ENCODE measurements at places on chromosomes 5 and 9.

- DNase-seq = no peak
Observed at GRCh38 chr9:128654481-128654880, 2.2 kb downstream of the DYNC2I2 start.

DNA sequence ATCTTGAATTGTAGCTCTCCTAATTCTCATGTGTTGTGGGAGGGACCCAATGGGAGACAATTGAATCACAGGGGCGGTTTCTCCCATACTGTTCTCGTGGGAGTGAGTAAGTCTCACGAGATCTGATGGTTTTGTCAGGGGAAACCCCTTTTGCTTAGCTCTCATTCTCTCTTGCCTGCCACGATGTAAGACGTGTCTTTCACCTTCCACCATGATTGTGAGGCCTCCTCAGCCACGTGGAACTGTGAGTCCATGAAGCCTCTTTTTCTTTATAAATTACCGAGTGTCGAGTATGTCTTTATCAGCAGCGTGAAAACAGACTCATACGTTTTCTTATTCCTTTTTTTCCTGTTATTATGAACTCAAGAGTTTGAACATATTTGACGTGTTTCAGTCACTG lies 39.1 kb downstream of the RETREG1 start:
- DNase-seq = no peak

- DNase-seq = peak; percentile 58
Observed at GRCh38 chr5:28430565-28431178, 1392.3 kb upstream of the CDH9 start.

- DNase-seq = peak; percentile 33
Observed at GRCh38 chr9:111148052-111149017, 110.1 kb upstream of the LPAR1 start.

GRCh38 chr9:110655754-110656641 lies 12.6 kb upstream of the MUSK start:
- no peak for DNase-seq

GRCh38 chr9:133708246-133709014 lies 29.7 kb downstream of the SARDH start:
- no peak for DNase-seq

- DNase-seq = no peak
Observed at GRCh38 chr5:132641241-132641723, 16.7 kb upstream of the IL13 start.

DNA sequence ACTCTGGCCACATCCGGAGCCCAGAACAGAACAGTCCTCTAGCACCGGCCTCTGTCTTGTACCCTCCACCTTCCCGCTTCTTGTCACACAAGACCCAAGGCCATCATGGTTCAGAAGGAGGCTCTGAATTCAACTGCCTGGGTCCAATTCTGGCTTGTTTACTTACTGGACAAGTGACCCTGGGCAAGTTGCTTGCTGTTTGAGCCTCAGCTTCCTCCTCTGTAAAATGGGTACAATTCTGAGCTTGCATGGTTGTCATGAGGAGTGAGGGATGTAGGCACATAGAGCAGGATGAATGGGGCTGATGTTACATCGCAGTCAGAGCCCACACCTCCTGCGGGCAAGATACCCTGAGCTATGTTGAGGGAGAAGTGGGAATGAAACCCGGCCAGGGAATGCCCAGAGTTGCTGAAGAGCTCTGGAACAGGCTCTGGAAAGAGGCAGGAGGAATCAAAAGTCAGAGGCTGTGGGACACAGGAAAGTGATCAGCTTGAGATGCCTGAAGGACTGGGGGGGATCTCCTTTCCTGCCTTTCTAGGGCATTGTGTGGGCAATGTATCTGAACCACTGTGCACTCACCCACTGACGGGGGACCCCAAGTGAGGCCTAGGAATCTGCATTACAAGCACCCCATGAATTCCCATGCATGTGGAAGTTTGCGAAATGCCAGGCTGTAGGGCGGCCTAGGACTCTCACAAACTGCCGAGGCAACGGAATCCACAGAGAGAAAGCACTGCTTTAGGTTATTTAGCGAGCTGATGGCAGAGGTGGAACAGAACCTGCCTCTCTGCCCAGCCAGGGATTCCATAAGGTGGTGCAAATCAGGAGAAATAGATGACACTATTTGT lies 29.4 kb upstream of the IL17B start:
- DNase-seq = no peak

GRCh38 chr9:112559629-112560413 lies 73.2 kb downstream of the KIAA1958 start:
- no peak for DNase-seq

DNA sequence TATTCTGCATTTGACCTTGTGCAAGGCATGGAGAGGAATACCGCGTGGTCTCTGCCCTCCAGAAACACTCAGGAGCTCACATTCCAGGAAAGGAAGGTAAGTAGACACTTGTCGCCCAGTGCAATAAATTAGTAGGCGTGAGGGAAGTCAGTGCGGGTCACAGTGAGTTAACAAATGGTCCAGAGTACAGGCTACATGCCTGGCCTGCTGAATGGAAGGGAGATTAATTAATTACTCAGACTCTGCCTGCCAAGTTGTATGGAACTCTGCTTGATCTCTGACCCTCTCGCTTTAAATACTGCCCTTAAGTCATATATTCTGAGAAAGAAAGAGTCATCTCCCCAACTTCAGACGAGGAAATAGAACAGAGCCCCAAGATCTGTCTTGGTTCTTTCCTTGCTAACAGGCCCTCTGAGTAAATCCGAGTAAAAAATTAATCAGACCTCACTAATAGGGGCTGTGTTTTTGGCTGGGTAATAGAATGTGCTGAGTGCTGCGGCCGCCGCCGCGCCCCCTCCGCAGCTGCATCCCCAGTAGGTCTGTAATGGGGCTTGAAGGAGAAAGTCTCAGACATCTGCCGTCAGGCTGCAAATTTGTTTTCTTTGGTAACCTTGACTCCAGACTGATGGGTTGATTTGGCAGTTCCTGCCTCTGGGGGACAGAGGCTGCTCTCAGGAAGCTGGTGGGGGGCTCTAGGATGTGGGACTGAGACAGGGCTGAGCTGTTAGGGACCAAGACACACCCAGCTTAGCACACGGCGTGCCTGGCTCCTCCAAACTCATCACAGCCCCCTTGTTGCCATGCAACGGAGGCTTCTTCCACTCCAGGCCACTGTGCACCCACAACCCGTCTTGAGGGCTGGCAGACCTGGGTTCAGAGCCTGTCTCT lies 144.4 kb downstream of the NSG2 start:
- no peak for DNase-seq

GRCh38 chr5:113274836-113275414 lies 159.9 kb downstream of the TSSK1B start:
- no peak for DNase-seq

GRCh38 chr9:130962418-130963316 lies 23.6 kb upstream of the FIBCD1 start:
- DNase-seq = peak; percentile 92

DNA sequence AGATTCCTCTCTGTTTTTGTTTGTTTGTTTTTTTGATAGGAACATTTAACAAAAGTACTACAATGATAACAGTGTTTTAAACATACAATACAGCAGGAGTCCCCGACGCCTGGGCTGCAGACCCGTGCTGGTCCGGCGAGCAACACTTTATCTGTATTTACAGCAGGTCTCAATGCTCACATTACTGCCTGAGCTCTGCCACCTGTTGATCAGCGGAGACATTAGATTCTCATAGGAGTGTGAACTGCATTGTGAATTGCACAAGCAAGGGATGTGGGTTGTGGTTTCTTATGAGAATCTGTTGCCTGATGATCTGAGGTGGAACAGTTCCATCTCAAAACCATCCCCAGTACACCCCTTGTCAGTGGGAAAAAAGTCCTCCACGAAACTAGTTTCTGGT lies 1068.5 kb upstream of the CDH10 start:
- DNase-seq = no peak

DNA sequence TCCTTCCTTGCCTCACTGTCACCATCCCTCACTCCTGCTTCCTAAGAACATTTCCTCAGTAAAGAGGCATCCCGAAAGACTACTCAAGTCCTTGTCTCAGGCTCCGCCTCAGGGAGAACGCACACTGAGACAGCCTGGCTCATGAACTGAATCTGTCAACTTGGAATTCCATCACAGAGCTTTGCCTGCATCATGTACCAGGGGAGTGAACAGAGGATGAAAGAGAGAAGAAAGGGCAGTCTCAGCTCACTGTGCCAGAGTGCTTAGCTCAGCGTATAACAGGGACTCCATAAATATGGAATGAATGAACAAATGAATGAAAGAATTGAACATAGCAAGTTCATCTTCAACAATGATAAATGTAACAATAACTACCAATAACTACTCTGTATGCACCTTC lies 68.7 kb upstream of the SLC1A3 start:
- DNase-seq = no peak

GRCh38 chr9:112315331-112316257 lies 17.8 kb downstream of the PTBP3 start:
- DNase-seq = no peak

- no peak for DNase-seq
Observed at GRCh38 chr9:128168731-128169308, 8.8 kb downstream of the BBLN start.

- no peak for DNase-seq
Observed at GRCh38 chr5:96952974-96953730, 17.3 kb downstream of the LNPEP start.

DNA sequence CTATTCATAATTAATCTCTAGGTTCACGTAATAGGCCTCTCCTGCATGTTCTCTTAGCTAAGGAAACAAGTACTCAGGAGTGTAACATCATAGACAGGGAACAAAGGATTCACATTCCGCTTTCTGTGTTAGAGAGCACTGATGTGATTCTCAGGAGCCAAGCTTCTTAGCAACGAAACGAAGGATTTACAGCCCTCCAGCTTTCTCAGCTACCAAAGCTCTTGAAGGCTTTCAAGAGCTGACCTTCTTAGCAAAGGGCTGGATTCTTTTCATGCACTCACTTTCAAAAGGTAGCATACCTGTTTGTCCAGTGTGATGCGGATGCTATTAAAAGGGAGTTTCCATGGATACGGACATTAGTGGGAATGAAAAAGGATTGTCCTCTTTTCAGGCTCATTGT lies 107.4 kb downstream of the TUSC1 start:
- no peak for DNase-seq

DNA sequence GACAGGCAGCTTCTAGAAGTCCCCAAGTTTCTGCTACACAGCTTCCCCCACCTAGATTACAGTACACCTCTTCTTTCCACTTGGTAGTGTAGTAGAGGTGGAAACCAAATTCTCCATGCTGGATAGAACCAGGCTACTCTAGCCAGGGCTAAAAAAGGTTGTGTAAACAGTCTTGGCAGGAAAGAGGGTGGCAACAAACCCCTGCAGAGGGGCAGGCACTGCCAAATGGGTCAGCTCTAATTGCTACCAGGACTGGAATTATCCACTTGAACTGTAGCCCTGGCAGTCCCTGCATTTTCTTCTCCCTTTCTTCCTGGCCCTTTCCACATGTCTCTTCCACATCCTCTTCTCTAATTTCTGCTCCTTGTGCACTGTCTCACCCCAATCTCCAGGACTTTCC lies 24.8 kb downstream of the RANBP3L start:
- no peak for DNase-seq

DNA sequence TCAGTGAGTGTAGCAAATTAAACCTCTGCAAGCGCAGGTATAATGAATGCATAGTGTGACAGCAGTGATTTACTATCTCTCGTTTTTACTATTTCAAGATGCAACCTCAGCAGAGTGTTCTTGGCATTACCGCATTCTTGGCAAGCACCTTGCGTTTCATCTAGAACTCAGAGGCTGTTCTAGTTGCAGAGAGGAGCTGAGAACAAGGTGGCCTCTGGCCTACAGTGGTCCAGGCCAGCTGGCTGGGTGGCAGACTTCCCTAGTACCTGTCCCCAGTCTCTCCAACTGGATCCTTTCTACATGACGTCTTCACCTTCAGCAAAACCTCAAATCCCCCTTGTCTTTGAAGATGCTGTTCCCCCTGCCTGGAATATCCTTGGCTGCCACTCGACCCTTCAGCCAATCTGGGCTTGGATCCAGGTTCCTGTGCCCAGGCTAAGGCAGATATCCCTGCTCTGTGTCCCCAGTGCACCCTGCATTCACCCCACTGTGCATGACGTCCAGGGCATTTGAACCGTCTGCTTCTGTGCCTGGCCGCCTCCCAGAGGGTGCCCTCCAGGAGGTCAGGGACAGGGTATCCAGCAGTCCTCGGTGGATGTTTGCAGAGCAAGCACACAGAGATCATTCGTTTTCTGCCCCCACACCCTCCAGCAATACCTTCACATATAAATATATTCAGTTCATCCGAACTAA lies 120.4 kb upstream of the CPEB4 start:
- no peak for DNase-seq

- DNase-seq = no peak
Observed at GRCh38 chr5:78587081-78587774, 61.3 kb downstream of the LHFPL2 start.

DNA sequence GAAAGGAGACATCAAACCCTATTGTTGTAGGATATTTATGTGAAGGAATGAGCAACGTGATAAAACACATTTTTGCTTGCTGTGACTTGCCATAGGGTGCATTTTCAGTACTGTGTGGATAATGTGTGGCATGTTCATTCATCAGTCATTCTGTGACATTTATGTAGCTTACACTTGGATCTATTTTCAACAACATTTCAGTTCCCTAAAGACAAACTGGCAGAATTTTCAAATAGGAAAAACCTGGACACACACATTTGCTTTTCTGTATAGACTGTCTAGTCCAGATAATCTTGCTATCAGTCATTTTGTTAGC lies 127.7 kb downstream of the TMC1 start:
- DNase-seq = no peak

- DNase-seq = no peak
Observed at GRCh38 chr5:140172483-140172882, 2.5 kb upstream of the CYSTM1 start.

GRCh38 chr5:38149815-38150195 lies 108.6 kb upstream of the EGFLAM start:
- no peak for DNase-seq

GRCh38 chr9:78326564-78326963 lies 29.6 kb downstream of the PSAT1 start:
- DNase-seq = no peak

- DNase-seq = no peak
Observed at GRCh38 chr9:19385786-19386501, 5.9 kb upstream of the RPS6 start.

- DNase-seq = no peak
Observed at GRCh38 chr9:32092031-32092430, 292.4 kb upstream of the ACO1 start.

- DNase-seq = no peak
Observed at GRCh38 chr9:81074221-81074620, 615.1 kb downstream of the TLE1 start.

- no peak for DNase-seq
Observed at GRCh38 chr9:136386018-136386417, 12.5 kb upstream of the CARD9 start.

DNA sequence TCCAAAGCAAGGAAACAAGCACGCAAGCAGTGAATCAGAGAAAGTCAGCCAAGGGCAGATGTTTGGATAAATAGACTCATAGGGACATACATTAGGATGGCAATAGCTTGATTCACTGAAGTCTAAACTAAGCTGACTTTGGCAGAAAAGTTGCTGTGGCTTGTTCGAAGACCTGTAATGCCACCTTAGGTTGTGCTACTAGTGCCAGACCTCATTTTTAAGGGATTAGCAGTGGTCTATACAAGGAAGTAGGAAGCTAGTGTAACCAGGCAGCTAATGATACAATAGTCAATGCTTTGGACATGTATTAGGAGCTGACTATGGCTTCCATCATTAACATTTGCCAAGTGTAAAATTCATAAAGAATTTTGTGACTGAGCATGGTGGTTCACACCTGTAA lies 63.1 kb downstream of the FCHO2 start:
- DNase-seq = no peak

Data from RCC 7860 (cell line).